Activated CD4-positive, alpha-beta T cell treated with anti-CD3 and anti-CD28 coated beads, Interleukin-2, amount 10 ng/mL, durations not matched to agents 24 days and 14 days (primary cell): ENCODE measurements at places on chromosomes 2 and 18.

- DNase-seq = no peak
Observed at GRCh38 chr2:85427300-85427835, 8.9 kb downstream of the SH2D6 start.

DNA sequence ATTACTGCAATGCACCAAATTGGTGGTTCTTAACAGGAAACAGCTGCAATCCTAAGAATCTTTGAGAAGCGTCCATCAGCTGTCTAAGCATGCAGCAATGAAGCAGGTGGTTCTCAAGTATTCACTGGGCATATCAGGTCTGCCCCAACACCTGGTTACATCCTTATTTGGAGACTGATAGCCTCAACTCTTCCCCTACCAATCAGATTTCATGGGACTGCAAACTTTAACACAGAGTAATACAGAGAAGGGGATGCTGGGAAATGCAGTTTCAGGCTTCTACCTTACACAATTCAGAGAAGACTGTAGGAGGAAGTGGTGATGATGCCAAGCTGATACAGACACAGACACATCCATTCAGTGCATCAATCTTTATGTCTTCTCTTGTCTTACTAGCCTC is 240.5 kb downstream of the BCL2 start:
- DNase-seq = no peak

DNA sequence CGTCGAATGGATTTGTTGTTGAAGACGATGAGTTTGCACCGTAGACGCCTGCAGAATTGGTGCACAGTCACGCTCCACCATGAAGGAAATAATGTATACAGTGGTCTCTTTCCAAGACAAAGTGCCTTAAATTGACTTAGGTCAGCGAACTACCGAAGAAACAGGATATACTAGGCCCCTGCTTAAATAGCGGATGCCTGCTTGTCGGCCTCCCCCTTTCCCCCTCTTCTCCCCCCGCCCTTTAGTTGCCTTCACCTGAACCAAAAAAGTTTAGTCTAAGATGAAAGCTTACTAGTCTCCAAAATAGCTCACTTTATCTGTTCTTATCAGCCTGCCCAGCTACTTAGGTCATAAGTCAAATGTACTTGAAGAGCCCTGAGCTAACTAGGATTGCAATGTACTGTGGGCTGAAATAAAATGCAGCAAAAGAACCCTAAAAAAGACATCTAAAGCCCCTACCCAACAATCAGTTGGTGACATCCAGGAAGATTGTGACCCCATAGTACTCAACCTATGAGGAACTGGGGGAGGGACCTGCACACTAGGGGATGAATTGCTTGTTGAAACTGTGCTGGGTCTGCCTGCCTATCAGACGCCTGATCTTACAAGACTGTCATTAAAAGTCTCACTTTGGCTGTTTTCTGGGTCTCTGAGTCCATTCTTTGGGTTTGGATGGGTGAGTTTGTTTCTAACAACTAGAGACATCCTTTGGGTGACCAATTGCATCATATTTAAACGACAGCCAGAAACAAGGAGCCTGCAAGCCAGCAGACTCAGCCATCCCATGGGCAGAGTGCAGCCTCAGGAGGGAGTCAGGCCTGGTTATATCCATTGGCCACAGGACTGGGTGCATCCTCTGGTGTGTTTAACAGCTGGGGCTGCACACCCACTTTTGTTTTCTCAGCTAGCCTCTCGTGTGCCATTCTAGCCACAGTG is 14.5 kb downstream of the ACOXL start:
- no peak for DNase-seq

DNA sequence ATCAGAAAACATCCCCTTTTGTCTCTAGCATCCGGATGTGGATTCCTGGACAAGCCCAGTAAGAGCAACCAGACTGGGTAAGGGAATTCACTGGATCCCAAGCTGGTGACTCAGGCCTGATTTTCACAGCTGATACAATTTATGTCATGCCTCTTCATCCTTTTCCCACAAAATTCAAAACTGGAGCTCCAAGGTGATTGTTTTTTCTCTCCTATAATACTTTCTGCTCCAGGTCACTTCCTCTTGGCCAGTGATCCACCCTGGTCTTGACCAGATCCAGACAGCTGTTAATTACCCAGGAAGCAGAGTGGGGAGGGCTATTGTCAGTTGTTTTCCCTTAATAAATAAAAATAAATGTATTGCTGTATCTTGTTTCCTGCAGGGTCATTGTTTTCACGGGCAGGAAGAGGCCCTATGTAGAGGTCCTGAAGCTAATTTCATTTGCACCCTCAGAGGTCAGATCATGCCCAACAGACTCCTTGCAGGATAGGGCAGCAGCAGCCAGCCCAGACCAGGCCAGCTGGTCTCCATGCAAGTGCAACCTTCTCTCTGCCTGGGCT is 57.6 kb downstream of the EVA1A start:
- no peak for DNase-seq

DNA sequence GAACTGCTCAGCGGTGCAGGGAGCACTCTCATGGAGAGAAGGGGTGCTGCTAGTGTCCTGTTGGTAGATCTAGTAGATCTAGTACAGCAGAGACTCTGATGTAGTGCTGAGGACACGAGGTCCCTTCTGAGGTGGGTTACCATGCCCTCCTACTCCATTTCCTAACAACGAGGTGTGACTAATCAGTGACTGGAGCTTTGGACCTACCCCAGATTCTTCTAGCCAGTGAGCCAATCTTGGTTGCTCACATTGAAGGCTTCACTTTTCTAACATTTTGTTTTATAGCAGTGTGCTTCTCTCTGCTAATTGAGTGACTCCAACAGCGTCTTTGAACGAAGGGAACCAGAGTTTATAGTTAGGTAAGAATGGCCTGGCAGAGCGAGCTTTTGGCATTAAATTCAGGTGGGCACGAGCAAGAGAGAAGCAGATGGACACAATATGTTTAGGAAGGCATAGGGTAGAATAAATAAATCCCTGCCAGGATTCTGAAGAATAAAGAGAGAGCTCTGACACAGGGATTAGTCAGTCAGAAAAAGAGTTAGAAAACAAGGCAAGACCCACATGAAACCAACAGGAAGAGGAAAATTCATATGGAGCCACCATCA is 306.0 kb upstream of the RAB12 start:
- no peak for DNase-seq

- no peak for DNase-seq
Observed at GRCh38 chr2:167404627-167405284, 516.5 kb downstream of the XIRP2 start.

GRCh38 chr2:203664029-203664755 is 42.2 kb upstream of the CD28 start:
- DNase-seq = no peak

- no peak for DNase-seq
Observed at GRCh38 chr2:125526093-125526492, 1129.9 kb upstream of the GYPC start.

- DNase-seq = no peak
Observed at GRCh38 chr18:74517236-74517630, 17.1 kb upstream of the CNDP1 start.

GRCh38 chr2:190493095-190493494 is 41.4 kb downstream of the NEMP2 start:
- no peak for DNase-seq

DNA sequence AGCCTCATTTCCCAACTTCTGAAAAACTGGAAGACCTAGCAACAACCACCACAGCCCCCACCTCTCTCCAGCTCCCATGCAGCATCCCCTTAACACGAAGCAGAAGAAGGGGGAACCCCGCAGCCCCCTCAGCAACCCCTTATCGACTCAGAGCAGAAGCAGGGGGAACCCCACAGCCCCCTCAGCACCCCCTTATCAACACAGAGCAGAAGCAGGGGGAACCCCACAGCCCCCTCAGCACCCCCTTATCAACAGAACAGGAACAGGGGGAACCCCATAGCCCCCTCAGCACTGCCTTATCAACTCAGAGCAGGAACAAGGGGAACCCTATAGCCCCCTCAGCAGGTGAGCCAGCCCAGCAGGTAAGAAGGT is 6.7 kb downstream of the SLC66A2 start:
- DNase-seq = no peak

- DNase-seq = peak; percentile 61
Observed at GRCh38 chr2:147181351-147182029, 663.3 kb upstream of the ACVR2A start.

GRCh38 chr18:37962316-37962966 is 396.8 kb upstream of the CELF4 start:
- DNase-seq = no peak

- DNase-seq = no peak
Observed at GRCh38 chr2:219099329-219099728, 38.6 kb upstream of the IHH start.

- DNase-seq = no peak
Observed at GRCh38 chr2:54546518-54546917, 90.4 kb downstream of the SPTBN1 start.

DNA sequence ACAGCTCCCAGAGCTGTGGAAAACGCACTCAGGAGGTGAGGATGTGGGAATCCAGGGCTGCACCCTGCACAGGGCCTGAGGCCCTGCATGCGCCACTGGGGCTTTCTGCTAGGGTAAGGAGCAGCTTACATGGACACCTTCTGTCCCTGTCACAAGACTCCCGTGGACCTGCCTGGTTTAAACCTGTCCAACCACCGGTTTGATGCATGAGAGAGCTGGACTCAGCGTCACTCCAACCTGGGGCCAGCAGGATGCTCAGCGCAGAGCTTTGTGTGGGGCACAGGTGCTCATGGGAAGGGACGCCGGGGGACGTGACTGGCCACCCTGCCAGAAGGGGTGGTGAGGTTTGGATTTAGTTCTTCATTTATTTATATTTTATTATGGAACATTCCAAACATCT is 24.2 kb downstream of the SNORC start:
- no peak for DNase-seq

DNA sequence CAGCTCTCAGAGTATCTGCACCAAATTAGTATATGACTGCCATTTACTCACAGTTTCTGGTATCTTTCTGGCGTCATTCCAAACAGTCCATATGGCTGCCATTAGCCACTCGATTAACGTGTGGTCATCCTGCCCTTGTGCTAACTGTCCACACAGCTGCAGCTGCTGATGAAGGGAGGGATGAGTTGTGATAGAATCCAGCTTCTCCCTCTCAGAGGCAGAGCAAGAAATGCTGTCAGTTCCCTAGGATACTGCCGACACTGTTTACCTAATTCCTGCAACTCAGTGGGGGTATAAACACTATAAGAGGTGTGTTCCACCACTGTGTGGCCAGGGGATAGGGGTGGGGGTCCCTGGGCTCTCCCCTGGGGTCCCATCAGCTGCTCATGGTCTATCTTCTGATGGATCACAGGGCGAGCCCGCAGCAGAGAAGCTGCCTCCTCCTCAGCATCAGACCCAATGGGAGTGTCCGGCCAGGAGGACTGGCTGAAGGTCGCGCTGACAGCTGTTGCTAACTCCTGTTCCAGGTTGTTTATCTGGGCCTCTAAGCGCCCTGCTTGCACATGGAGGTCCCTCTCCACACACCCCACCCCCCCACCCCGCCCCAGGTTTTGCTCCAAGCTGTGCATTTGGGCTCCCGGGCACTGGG is 17.3 kb upstream of the KLHL23 start:
- no peak for DNase-seq

DNA sequence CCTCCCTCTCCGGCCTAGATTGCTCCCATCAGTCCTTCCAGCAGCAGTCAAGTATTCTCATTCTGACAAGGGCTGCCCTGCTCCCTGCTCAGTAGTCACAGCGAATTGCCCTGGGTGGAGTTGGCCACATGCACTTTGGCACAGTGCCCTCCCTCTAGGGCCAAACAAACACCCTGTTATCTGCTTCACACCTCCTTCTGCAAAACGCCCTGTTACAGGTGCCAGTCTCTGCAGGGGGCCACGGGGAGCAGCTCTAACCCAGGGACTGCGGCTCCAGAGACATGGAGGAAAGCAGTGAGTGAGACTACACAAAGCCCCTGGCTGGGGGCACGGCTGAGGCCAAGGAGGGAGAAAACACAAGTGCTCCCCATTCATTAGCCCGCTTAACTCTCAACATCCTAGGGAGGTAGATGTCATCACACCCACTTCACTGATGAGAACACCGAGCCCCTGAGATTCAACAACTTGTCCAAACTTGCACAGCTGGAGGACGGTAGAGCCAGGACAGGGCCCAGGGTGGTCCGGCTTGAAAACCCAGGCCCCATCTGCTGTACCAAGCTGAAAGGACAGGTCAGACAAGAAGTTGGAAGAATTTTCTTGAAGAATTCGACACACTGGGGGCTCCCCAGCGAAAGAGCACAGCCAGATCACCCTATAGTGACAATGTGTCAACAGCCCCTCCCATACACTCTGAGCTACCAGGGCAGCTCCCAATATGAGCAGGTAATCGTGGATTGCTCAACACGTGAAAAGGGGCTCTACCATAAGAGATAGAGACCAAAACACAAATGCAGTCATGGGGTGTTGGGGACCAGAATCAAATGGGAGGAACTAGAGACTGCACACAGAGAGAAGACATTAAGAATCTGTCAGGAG is 8.7 kb upstream of the TFCP2L1 start:
- DNase-seq = no peak

GRCh38 chr2:64992218-64992617 is 3.0 kb downstream of the SLC1A4 start:
- DNase-seq = no peak

- no peak for DNase-seq
Observed at GRCh38 chr18:45498287-45498658, 117.0 kb upstream of the SLC14A2 start.

DNA sequence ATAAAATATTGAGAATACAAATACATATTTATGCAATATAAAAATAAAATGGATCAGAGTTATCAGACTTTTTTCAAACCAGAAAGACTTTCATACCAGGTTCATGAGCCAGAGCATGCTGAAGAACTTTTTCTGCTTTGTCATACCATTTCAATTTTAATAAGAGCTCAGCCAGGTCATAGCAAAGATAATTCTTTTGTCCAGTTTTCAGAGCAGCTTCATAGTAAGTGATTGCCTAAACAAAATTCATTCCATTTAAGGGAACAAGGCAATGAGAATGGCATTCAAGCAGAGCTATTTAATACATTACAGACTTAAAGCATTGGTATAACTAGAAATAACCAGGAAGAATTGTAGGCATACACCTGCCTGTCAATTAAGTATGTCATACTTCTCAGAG is 42.3 kb downstream of the TTC21B start:
- no peak for DNase-seq

DNA sequence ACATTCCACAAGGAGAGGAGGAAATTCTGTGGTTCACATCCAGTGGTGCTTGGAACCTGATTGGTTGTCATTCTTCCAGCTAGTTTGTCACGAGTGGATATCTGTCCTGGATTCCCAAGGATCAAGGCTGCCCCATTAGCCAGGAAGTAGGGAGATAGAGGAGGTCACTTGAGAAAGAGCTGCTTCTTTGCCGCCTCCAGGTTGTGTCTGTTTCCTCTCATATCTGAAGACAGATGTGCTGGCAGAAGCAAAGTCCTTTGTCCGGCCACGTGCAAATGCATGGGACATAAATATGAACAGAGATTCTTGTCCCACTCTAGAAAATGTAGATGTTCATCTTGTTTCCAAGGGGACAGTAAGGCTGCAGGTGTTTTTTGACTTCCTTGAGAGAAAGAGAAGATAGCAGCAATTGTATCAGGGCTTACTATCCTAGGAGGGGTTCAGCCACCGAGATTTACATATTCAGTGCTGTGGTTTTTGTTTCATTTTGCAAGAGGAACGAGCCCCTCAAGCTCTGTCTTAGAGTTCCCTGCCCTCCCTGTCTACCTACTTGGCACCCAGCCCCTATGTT is 174.4 kb downstream of the RPIA start:
- DNase-seq = no peak
